Trophoblast cell (in vitro differentiated cells and primary cell): ENCODE measurements at places on chromosomes 1 and 21.

GRCh38 chr1:150009604-150010392 is 728 bp downstream of the OTUD7B start:
- peak; percentile 79 for DNase-seq

DNA sequence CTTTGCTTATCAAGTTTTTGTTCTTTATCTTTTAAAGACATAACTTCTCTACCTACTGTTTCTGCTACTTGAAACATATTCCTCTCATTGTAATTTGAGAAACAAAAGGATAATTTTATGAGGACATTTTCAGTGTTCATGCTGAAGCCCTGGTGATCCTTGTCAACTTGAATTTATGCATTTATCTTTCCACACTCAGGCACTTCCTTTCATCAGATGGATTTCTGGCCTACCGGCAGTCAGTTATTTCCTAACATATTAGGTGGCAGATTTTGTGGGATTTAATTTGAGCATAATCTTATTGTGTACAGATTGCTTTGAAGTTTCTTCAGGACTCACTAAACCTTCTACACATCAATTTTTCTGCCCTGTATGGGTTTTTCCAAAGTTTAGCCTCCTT is 75.0 kb downstream of the RGL1 start:
- no peak for DNase-seq

- DNase-seq, result no peak
These were observed 46.2 kb upstream of the COX20 start for GRCh38 chr1:244789276-244789580.

- no peak for DNase-seq
These were observed 6.4 kb downstream of the C1orf116 start for GRCh38 chr1:207026104-207026534.

DNA sequence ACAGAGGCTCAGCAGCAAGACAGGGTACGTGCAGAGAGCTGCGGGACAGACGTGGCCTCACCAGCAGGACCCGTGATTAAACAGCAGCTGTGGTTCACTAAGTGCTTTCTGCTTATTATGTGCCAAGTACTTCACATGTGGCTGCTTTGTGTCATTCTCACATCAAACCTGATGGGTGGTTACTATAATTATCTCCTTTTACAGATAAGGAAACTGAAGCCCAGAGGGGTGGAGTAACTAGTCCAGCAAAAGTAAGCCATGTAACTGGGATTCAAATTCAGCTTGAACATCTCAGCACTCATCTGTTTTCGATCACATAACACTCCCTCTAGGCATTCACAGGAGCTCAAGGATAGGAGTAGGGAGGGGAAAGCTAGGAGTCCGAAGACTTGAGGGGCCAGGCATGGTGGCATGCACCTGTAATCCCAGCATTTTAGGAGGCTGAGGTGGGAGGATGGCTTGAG is 50.8 kb upstream of the CLIC4 start:
- DNase-seq, result peak; percentile 83
